Fibroblast of skin of back (primary cell): ENCODE measurements at places on chromosomes 13 and 19.

DNA sequence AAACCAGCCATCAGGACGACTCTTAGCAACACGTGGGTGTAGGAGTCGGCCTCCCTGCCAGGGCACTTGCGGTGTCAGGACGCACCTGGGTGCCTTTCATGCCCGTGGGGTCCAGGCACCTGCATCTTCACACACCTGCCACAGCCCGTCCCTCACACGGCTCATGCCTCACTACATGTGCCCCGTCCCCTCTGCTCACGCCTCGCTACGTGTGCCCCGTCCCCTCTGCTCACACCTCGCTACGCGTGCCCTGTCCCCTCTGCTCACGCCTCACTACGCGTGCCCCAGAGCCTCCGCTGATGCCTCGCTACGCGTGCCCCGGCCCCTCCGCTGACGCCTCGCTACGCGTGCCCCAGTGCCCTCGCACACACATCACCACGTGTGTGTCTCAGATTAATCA lies 58.0 kb upstream of the F7 start:
- no peak for DNase-seq

DNA sequence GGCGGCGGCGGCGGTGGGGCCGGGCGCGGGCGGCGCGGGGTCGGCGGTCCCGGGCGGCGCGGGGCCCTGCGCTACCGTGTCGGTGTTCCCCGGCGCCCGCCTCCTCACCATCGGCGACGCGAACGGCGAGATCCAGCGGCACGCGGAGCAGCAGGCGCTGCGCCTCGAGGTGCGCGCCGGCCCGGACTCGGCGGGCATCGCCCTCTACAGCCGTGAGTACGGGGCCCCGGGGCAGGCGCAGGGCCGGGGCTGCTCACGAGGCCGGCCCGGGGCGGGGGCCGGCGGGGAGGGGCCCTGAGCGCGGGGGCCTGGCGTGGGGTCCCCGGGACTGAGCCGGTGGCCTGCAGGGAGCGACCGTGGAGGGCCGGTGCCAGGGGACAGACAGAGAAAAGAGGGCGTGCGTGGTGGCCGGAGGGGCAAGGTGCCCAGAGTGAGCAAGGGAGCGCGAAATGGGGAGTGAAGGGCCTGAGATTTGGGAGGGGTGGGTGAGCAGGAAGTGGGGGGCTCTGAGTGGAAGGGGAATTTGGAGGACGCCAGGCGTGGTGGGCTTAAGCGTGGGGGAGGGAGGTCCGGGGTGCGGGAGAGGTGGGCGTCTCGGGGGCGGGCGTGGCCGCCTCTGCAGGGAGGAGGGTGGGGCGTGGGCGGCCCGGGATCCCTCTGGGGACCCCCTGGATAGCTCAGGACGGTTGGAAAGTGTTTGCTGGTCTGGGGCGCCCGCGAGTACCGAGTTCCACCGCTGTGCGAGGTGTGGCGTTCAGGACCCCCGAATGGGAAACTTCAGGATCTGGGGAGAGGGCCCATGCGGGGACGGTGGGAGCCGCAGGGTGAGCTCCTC lies 575 bp downstream of the CARM1 start:
- DNase-seq: peak; percentile 25

DNA sequence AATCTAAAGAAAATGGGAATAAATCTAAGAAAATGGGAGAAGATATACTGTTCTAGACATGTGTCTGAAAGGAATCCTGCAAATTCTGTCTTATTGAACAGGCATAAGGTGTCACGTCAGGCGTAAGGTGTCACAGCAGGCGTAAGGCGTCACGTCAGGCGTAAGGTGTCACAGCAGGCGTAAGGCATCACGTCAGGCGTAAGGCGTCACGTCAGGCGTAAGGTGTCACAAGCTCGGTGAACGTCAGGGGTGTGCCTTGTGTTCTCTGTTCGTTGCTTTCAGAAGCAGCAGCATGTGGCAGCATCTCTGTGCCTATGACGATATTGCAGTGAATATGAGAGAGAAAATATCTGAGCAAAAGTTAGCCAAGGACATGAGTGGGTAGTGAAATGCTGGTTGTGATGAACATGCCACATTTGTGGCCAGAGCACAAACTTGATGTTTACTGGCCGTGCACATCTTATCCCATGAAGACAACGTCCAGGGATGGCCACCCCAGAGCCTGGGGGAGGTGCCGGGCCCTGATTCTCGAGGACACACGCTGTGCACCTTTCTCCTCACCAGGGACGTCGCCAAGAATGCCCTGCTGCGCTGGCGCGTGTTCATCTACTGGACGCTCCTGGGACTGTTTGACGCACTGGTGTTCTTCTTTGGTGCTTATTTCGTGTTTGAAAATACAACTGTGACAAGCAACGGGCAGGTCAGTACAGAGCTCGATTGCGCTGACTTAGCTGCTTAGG lies 107.0 kb upstream of the MCF2L start:
- DNase-seq: no peak

DNA sequence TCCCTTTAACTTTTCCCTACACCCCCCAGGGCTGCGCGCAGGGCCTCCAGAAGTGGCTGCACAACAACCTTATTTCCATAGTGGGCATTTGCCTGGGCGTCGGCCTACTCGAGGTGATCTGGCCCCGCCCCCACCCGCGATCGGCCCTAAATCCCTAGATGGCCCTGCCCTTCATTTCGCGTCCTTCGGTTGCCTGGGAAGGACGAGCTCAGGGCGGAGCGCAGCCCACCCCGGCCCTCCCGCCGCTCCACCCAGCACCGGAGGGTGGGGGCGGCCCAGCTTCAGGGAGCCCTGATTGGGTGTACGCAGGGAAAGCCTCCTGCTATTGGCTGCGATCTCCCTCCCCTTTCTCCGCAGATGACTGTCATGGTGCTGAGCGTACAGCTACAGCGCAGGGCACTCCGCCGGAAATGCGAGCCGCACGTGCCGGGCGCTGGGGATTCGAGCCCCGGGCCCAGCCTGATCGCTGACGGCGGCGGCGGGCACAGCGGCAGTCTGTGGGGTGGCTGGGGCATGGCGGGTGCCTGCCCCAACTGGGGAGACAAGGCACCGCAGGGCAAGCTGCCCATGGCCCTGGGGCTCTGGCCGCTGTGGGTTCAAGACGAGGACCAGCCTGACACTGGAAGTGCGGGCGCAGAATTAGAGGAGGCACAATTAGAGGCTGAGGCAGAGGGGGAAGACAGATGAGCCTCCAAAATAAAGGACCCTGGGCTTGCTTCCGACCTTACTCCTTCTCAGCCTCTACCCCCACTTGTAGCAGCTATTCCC lies 4.3 kb downstream of the CD37 start:
- peak; percentile 73 for DNase-seq

GRCh38 chr19:30311911-30312310 lies 60.3 kb upstream of the ZNF536 start:
- DNase-seq: no peak

GRCh38 chr13:29849731-29850212 lies 645 bp downstream of the UBL3 start:
- peak; percentile 74 for DNase-seq

- DNase-seq: no peak
Observed at GRCh38 chr19:53826876-53827275, 2.8 kb upstream of the NLRP12 start.

- DNase-seq: no peak
Observed at GRCh38 chr13:95343944-95344343, 42.7 kb upstream of the ABCC4 start.

GRCh38 chr13:35333157-35333556 lies 143.3 kb downstream of the MAB21L1 start:
- no peak for DNase-seq

DNA sequence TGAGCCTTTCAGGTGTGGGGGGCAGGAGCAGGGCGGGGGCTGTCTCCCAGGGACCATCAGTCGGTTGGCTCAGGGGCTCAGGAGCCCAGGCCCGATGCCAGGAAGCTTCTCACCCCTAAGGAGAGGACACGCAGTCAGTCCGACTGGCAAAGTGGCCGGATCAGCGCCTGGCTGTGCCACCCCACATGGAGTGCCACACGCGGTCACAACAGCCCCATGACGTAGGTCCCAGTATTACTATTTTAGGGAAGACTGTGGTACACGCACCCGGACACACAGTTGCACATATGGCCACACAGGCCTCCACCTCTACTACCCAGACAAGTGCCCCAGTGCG lies 29.3 kb upstream of the GRTP1 start:
- DNase-seq: no peak

DNA sequence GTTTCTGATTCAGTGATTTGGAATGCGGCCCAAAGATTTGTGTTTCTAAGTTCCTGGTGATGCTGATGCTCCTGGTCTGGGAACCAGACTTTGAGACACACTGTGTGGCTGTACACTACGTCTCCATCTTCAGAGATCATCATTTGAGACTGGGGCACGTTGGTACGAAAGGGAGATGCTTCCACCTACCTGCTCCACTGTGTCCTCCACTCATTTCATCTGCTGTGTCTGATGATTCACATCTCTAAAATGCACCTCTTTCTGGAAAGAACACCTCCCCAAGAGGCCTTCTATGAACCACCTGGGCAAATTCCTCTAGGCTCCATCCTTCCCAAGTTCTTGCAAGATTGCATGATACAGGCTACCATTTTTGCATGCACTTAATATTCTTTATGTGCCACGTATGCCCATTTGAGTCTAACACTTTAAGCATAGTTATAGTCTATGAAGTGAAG lies 58.6 kb downstream of the ERCC5 start:
- DNase-seq: no peak

DNA sequence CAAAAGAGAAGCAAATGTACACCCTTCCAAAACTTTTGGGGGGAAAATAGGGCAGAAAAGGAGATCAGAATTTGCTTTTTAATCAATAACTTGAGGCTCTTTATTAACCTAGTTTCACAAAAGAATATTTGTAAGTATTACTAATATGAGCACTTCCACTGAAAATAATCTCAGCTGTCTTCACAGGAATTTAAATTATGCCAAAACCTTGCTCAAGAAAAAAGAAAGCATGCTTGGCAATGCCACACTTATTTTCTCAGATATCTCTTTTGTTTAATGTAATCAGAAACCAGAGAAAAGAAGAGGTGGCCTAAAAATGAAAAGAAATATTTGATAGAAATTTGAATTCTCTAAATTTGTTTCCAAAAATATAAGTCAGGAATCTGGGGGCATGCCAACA lies 234.9 kb upstream of the GPC6 start:
- peak; percentile 52 for DNase-seq

DNA sequence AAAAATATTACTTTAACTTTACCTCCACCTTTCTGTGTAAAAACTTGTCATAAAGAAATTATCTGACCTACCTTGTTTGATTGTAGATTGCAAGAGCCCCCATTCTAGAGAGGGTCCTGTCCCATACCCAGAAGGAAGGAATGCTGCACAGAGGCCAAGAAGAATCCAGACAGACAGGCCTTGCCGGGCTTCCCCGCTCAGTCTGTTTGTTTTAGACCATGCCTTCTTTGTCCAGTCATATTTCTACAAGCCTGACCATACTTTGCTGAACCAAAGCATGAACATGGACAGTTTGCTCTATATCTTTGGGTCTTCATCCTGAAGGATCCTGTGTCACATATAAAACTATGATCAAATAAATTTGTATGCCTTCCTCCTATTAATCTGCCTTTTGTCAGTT lies 95.8 kb upstream of the MYCBP2 start:
- DNase-seq: no peak

GRCh38 chr19:49468746-49469447 lies 5.1 kb upstream of the FLT3LG start:
- peak; percentile 87 for DNase-seq

GRCh38 chr19:11031421-11032070 lies 57.7 kb upstream of the LDLR start:
- DNase-seq: no peak

GRCh38 chr19:18408053-18408476 lies 10.6 kb upstream of the LRRC25 start:
- no peak for DNase-seq

GRCh38 chr19:5123646-5124045 lies 154.7 kb downstream of the KDM4B start:
- no peak for DNase-seq

DNA sequence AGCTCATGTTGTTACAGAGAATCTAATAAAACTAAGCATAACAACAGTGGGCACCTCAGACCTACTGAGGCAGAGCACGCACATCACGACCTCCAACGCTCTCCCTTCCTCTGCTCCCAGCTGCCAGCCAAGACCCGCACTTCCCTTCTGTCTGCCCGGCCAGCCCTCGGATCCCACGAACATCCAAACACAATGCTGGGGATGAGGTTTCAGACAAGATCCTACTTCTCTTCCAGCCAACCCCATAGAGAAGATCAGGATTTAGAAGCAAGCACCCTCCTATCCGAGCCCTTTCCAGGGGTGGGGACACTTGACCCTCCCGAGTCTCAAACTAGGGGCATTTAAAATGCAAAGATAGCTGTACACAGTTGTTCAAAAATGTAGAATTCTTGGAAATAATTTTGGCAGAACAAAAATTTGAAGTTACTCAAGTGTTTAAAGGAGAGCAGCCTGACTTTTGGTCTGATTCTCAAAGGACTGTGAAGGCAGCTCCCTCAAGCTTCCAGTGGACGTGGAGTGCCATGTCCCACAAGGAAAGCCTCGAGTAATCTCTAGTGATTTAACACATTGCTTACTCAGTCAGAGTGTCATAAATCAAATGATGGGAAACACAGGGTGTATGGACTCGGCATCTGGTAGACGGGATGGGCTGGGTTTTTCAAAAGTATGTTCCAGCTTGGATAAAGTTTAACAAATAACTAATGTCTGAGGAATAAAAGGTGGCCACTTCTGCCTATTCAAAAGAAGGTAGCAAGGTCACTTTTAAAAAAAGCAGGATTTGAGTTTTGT lies 32.8 kb downstream of the ANKRD10 start:
- DNase-seq: no peak
